Stimulated activated CD8-positive, alpha-beta memory T cell treated with anti-CD3 and anti-CD28 coated beads, Interleukin-7, amount 100 ng/mL, for 4 hours (primary cell): ENCODE measurements at places on chromosomes 16 and 17.

DNA sequence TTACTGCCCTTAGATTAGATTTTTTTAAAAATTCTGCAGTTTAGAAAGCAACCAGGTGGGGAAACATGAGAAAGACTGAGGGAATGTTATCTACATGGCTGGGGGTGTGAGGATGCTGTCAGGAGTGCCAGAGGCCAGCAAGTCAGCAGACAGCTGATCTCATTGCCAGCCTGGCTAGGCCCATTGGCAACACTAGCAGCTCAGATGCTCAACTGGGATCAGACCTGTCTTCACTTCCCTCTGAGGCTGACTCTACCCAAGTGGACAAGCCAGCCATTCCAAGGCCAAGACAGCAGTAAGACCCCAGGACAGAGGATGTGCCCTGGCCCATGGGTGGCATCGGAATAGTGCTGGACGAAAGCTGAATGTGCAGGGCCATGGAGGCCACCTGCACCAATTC lies 96.2 kb downstream of the TMEM132E start:
- no peak for DNase-seq

- DNase-seq = no peak
Measured at GRCh38 chr17:21268596-21269188, 15.5 kb upstream of the NATD1 start.

- no peak for DNase-seq
Measured at GRCh38 chr16:87626401-87626800, 24.1 kb downstream of the JPH3 start.

DNA sequence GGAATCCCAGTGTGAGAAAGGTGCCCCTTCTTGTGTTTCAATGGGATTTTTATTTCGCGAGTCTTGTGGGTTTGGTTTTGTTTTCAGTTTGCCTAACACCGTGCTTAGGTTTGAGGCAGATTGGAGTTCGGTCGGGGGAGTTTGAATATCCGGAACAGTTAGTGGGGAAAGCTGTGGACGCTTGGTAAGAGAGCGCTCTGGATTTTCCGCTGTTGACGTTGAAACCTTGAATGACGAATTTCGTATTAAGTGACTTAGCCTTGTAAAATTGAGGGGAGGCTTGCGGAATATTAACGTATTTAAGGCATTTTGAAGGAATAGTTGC lies 567 bp downstream of the UBB start:
- no peak for DNase-seq

DNA sequence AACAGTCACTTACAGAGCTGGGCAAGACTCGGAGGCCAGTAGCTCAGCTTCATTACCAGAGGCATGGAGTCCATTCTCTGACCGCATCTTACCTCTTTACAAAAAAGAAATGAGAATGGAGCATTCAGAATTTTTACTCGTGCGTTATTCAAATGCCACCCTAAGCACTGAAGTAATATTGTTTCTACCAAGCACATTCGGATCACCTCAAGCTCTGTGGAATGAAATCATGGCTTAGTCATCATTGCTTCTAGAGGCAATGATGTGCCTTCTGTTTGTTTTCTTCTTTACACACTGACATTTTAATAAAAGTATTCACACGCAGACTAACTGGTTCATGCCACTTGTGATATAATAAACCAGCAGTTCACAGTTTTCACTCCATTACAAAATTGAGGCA lies 206.8 kb downstream of the PHKB start:
- no peak for DNase-seq

DNA sequence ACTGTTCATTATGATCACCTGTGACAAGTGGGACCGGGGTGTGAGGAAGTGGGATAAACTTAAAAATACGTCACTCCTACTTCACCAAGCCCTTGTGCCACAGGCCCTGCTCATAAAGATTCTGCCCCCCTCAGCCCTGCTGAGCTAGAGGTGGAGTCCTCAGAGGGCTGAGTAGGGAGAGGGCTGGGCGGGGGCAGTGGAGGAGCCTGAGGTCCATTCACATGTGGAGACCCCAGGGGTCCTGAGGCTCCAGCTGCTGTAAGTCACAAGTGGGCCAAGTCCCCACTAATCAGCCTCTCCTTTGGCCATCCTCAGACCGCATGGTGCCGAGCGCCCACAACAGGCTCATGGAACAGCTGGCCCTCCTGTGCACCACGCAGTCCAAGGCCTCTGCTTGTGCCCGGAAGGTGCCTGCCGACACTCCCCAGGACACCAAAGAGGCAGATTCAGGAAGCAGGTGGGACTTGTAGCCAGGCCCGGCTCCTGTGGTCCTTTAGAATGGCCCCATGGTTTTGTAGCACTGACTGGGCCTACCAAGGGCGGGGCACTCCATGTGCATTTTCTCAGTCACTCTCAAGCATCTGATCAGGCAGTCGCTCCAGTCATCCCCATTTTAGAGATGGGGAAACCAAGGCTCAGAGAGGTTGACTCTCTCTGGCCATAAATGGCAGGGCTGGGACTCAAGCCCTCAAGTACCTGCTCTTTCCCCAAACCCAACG lies 10.4 kb downstream of the DNAAF8 start:
- DNase-seq = no peak

- DNase-seq = no peak
Measured at GRCh38 chr17:35087731-35088355, 24.3 kb upstream of the RFFL start.

GRCh38 chr17:50458270-50458669 lies 10.4 kb downstream of the CHAD start:
- DNase-seq = no peak

- DNase-seq = no peak
Measured at GRCh38 chr16:49610983-49611382, 237.4 kb downstream of the C16orf78 start.

DNA sequence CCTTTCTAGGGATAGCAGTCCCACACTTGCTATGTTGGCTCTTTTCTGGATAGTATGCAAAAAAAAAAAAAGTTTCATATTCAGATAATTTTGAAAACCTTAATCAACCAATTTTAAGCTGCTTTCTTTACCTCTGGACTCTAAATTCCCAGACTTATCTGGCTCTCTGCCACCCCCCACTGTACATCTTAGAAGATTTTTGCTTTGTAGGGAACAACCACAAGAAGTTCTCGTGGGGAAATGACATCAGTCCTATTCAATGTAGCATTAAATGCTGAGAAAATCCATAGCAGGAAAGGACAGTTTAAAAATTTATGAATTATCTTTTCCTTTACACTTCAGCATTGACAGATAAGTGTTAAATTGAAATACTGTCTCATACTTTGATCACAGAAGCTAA lies 562.7 kb upstream of the HSBP1 start:
- no peak for DNase-seq

- no peak for DNase-seq
Measured at GRCh38 chr17:81244358-81245023, 5.4 kb downstream of the NDUFAF8 start.

DNA sequence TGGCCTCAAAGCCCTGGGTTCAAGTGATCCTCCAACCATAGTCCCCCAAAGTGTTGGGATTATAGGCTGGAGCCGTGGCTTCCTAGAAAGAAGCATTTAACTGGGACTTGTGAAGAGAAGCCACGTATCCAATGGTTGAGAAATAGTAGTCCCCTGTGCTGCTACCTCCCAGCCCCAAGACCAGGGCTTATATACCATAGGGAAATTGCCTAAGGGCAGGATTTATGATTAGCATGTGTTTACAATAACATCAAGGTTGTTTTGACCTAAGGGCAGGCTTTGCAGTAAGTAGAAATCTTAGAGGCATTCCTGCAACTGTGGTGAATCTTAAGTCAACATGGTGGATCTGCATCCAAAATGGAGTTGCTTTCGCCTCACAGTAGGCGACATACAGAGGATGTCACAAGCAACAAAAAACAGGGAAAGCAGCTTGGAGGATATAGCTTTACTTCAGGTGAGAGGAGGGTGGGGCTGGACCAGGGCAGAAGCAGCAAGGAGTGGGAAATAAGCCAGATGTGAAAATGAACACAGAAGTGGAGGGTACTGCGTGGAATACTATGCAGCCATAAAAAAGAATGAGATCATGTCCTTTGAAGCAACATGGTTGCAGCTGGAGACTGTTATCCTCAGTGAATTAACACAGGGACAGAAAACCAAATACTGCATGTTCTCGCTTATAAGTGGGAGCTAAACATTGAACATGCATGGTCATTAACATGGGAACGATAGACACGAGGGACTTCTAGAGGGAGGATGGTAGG lies 18.7 kb upstream of the NSMCE1 start:
- no peak for DNase-seq

GRCh38 chr17:7367083-7367482 lies 12.1 kb downstream of the TMEM95 start:
- no peak for DNase-seq

DNA sequence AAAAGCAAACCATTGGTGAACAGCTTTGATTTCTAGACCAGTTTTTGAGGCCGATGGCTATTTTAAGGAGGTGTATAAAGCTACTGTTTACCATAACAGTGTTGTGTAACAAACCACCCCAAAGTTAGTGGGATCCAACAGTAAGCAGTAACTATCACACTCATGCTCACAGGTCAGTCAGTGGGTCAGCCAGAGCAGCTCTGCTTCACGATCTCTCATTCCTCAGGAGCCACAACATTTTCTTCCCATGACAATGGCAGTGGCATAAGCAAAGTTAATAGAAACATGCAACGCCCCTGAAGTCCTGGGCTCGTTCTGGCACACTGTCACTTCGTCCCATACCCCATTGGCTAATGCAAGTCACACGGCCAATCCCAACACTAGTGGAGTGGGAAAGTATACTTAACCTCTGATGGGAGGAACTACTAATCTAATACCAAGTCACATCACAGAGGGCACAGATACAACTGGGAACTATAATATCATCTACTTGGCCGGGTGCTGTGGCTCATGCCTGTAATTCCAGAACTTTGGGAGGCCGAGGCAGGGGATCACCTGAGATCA lies 28.0 kb upstream of the B4GALNT2 start:
- no peak for DNase-seq

DNA sequence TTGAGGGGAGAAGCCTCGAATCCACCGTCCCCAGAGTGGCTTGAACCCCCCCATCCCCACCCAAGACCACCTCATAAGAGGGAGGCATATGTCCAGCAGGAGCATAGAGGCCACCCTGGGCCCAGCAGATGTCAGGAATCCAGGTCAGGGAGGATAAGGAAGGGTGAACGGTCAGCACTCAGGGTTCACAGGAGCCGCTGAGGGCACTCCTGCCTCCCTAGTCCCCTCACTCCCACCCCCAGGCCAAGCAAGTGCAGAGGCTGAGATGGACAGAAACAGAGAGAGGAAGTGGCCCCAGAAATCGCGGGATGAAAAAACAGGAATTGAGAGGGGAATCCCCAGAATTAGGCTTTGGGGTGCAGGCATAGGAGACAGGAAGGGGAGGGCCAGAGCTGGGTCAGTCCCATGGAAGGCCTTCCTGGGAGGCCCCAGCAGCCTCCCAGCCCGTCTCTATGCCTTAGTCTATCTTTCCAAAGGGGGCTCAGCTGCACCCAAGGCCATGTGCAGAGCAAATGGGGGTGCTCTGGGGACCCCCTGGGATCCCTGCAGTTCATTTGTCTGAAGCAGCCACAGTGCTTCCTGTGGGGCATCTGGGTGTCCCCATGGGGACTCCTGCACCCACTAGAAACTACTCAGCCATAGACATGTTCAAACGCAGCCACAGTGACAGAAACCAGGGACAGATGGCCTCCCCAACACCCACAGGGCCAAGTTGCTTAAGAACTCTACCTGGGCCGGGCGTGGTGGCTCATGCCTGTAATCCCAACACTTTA lies 1.7 kb downstream of the CMTM3 start:
- DNase-seq = no peak

DNA sequence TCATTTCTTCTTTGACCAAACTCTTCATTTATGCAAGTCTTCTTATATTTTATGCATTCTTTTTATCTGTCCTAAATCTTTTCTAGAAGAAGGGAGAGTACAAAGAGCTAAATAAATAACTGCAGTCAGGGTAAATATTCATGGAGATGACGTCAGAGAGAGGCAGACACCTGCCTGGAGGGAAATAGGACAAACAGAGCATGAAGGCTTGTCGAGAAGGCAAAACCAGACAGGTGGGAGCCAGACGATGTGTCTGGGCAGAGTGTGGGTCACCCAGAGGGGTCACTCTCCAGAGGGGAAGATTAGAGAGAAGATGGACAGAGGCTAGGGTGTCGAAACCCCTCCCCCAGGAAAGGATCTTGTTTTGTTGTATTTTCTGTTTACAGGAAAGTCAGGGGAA lies 78.3 kb upstream of the RPL38 start:
- no peak for DNase-seq

GRCh38 chr17:28484296-28484695 lies 10.9 kb downstream of the SLC13A2 start:
- no peak for DNase-seq

DNA sequence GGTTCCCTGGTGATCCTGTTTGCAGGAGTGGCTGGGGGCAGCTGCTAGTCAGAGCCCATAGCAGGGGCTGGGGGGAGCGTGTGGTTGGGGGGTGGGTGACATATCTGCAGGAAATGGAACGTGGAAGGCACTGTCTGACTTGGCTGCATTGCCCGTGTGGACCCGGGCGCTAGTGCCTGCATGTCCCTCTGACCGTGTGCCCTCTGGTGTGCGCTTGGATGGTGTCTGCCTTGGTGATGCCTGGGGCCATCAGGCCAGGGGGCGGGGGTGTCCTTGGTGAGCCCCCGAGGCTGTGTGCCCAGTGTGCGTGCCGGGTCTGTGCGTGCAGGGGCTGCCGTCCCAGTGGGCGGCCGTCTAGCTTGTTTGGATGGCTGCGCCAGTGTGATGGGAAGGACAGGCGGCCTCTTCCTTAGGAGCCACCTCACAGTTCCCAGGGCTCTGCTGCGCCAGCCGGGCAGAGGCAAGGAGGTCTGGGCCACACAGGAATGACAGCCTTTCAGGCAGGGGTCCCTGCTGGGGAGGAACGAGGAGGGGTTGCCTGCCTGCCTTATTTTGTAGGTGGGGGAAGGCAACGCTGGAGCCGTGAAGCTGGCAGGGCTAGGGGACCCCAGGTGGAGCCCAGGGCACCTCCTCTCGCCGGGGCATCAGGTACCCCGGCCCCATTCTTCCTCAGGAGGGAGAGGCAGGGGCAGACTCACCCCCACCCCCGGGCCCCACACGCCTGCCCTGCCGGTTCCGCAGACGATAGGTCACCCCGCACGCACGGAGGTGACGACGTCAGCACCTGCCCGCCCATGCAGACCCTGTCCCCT lies 693 bp downstream of the NDRG4 start:
- no peak for DNase-seq

GRCh38 chr17:56656701-56657327 lies 63.3 kb downstream of the NOG start:
- DNase-seq = no peak

DNA sequence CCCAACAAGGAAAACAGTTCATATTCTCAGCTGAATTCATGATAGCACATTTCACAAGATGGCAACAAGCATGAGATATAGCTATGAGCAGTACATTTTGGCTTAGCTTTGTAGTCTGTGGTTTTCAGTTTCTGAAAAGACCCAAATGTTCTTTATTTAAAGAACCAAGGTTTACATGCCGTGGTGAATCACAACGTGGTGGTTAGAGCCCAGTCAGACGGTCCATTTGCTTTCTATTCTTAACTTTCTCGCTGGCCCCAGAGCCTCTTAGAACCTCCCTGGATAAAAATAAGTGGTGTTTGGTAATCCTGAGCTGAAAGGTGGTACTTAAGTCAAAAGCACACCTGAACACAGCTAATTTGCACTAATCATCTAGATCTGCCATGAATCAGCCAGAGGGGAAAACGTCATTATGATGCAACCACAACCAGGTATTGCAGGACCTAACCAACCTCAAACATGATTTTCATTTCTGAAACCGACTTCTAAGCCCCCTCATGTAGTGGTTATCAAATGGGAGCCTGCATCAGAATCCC lies 18.6 kb upstream of the HAPSTR1 start:
- DNase-seq = no peak
